Keratinocyte (primary cell): ENCODE measurements at places on chromosomes 13 and 19.

DNA sequence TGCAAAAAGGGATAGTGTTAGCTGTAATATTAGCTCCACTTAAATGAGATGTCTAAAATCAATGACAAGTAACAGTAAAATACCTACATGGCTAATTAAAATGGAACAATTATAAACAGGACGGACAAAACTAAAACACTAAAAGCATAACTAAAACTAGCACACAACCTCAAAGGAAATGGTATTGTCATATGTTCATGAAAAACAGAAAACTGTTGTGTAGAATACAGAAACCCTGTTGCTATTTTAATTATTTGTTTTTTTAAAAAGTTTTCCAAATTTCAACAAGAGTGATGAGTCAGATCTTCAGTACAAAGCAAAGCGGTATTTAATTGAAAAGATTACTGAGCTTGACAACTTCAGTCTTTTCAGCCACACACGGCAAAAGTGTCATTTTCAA is 4.2 kb downstream of the RCBTB2 start:
- no peak for DNase-seq

DNA sequence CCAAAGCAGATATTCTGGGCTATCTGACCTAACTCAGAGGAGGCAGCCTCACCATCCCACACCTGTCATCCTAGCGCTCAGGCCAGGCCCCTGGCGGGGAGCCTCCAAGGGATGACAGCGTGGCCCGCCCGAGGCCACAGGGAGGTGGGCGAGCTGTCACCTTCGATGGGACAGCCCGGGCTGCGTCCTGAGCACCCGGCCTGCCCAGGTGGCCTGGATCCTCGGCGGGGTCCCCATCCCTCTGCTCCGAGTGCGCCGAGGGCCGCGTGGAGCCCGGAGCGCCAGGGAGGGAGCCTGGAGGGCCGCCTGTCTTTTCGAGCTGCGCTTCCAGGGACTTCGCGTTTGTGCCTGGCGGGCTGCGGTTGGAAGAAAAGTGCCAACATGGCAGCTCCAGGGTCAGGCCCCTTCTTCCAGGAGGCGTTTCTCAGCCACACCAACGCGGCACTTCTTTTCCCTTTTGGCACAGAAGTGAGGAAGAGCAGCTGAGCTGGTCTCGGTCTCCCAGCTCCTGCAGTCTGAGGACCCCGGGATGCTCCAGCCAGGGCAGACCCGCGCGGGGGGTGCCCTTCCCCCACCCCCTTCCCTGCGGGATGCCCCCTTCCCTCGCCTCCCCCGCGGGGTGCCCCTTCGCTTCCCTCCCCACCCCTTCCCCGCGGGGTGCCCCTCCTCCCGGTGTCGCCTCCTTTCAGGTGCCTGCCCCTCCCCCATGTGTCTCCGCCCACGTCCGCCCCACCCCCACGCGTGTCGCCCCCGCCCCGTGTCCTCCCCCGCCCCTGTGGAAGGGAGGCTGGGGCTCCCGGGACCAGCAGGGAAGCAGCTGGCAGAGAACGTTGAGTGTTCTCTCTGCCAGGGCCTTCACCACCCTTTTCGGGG is 42.3 kb downstream of the GJA3 start:
- DNase-seq = no peak

- no peak for DNase-seq
Measured at GRCh38 chr19:38952395-38953165, 21.8 kb downstream of the MRPS12 start.

- no peak for DNase-seq
Measured at GRCh38 chr13:37602733-37603381, 4.3 kb upstream of the POSTN start.

DNA sequence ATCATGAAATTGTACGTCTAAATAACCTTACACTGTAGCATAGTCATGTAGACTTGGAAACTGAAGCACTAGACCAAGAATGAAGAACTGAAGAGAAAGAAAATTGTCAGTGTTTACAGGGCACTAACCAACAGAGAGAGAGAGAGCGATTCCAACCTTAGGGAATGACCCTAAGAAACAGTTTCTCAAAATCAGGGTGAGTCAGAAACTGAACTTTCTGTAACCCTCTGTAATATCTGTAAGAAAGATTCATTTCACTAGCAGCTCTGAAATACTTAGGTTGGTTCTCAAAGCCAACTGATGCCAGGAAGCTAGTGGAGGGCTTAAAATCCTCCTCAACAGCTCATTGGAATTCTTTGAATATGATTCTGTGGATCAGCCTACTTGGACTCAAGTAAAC is 936.9 kb downstream of the EFNB2 start:
- DNase-seq = no peak

GRCh38 chr13:66021846-66022245 is 1208.3 kb downstream of the PCDH9 start:
- no peak for DNase-seq

DNA sequence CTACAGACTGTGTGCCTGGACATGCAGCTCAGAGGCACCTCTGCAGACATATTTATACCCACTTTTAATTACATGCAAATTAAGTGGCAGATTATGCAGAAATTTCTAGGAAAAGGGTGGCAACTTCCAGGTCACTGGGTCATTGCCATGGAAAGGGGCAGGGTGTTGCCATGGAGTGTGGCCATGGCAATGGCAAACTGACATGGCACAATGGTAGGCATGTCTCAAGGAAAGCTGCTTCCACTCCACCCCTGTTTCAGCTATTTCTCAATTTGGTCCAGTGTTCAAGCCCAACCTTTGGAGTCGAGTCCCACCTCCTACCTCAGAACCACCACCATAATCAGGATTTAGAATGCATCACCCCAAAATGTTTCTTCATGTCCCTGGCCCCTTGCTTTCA is 170.7 kb upstream of the TSHZ3 start:
- DNase-seq = no peak

GRCh38 chr13:20727856-20728255 is 24.4 kb downstream of the IL17D start:
- DNase-seq = no peak

DNA sequence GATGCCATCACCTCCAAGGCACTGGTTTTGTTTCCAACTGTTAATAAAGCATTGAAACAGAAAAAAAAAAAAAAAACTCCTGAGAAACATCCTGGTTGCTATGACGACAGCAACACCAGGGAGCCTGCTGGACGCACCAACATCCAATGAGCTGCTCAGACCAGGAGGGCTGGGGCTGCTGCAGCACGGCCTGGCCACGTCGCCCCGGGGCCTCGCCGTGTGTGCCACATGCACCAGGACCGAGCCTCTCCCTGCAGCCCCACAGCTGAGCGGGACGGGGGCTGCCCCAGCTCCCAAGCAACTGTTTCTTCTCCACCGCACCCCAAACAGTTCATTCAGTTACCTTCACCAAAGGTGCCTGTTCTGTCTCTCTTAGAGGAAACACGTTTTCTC is 54.5 kb downstream of the RASA3 start:
- DNase-seq = no peak

DNA sequence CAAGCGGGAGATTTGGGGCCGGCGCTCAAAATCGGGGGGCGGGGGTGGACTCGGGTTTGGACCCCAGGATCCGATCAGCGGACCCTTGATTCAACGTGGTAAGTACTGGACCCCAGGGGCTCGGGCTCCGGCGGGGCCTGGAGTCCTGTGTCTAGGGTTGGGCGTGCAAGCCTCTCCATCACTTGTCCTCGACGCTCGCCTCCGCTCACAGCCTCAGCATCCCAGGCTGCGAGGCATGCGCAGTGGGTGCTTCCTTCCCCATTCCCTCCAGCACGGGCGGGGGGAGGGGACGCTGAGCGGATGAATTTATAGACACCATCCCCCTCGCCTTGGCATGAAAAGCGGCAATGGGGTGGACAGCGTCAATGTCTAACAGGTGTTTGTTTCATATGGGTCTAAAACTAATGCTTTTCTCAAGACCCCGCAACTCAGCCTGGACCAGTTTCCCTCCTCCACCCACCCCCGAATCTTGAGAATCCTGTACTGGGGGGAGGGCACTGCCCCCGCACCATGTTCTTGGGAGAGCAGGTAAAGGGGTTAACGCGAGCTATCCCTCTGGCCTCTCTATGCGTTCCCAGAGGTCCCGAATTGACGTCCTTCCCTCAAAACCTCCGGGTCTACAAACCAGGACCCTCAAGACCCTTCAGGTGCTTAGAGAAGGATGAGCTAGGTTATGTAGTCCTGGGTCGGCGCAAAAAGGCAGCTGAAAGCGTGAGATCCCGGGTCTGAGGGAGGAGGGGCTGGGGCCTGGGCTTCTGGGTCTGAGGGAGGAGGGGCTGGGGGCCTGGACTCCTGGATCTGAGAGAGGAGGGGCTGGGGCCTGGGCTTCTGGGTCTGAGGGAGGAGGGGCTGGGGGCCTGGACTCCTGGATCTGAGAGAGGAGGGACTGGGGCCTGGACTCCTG is 579 bp downstream of the CPT1C start:
- no peak for DNase-seq

- no peak for DNase-seq
Measured at GRCh38 chr19:39038098-39038497, 5.7 kb upstream of the FBXO27 start.

GRCh38 chr13:31781064-31781463 is 41.7 kb downstream of the RXFP2 start:
- DNase-seq = no peak

DNA sequence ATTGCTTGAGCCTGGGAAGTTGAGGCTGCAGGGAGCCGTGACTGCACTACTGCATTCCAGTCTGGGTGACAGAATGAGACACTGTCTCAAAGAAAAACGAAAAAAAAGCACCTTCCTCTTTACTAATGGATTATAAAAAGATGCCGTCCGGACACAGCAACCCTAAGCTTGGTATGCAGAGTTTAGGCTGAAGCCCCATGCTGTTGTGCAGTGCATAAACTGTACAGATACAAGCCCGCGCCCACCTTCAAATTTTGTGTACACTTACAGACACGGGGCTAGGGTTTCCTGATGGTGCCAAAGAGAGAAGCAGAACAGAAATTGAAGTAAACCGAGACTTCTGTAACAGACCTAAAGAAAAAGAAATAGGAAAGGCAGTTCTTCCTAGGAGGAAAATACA is 9.0 kb downstream of the LPAR6 start:
- no peak for DNase-seq

- no peak for DNase-seq
Measured at GRCh38 chr13:43884222-43884621, 4.5 kb downstream of the LACC1 start.

DNA sequence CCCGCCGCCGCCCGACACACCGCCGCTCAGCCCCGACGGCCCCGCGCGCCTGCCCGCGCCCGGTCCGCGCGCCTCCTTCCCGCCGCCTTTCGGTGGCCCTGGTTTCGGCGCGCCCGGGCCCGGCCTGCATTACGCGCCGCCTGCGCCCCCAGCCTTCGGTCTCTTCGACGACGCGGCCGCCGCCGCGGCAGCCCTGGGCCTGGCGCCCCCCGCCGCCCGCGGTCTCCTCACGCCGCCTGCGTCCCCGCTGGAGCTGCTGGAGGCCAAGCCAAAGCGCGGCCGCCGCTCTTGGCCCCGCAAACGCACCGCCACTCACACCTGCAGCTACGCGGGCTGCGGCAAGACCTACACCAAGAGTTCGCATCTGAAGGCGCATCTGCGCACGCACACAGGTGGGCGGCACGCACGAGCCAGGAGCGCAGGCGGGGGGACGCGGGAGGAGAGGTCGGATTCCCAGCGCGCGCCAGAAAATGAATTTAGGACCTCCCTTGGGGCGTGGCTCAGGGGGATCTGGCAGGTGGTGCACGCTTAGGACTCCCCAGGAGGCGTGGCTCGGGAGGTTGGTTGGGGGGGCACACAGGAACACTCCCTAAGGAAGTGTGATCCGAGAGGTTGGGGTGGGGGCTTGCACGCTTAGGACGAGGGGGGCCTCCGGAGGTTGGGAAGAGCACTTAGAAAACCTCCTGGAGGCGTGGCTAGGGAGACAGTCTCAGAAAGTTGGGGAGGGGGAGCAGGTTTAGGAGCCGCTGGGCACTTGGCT is 1.2 kb downstream of the KLF2 start:
- no peak for DNase-seq

DNA sequence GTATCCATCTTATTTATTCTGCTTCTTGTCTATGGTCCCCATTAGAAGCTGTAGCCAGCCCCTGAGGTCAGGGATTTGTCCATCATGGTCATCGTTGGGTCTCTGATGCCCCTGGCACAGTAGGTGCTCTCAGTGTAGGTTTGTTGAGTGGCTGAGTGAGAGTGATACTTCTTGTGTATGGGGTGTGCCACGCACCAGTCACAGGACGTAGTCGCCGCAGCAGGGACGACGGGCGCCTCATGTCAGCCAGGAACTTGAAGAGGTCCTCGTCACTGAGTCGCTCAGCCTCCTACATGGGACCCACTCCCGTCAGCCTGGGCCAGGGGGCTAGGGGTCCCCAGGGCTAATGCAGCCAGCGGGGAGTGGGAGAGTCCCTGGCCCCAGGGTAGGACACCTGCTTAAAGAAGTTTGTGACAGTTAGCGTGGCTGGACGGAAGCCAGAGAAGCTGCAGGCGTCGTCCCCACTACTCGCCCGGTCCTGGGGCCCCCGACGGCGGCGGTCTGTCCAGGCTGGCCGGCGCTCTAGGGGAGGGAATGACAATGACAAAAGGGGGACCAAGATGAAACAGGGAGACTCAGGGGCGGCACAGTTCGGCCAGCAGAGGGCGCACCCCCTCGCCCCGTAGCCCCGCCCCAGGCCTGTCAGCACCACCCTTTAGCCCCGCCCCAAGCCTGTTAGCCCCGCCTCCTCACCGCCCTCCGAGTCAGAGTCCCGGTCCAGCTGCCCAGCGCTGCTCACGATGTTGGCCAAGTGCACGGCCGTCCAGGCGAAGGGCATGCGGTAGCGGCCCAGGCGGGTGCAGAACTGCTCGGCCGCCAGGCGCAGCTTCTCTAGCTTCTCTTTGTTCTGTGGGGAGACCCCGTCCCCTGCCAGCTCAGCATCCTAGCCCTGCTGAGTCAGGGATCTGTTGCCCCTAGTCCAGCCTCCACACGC is 3.7 kb downstream of the ANGPTL8 start:
- no peak for DNase-seq

- no peak for DNase-seq
Measured at GRCh38 chr13:113845055-113845454, 18.8 kb downstream of the GAS6 start.

- no peak for DNase-seq
Measured at GRCh38 chr19:54803410-54803809, at the start of gene KIR2DL4. TSS of gene KIR2DL4 (plus strand) at chr19:54803610. CDS start at chr19:54803652, 42 bp downstream.

DNA sequence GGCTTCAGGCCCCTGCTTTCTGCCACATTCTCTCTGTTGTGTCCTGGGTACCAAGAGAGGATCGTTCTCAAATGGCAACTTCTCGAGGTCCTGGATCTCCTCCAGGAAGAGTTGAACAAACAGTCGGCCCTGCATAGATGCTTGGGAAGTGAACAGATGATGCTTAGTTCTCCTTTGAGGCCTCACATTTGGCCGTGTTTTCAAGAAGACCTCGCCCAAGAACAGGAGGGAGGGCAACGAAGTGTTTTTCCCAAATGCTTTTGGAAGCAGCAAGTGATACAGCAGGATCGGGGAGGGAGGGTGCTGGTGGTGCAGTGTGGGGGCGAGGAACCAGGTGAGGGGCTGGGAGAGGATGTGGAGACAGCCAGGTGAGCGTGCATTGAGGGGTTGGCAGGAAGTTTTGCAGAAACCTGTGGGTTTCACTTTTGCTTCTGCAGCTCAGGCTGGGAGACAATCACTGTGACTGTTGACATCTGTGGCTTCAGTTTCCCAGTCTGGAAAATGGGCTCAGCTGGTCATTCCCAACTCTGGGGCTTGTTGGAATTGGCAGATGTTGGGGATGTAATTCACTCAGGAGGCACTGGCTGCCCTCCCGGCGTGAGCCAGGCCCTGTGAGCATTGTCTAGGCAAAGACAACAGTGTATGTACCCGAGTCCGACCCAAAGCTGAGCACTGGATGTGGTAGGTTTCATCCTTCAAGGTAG is 21.6 kb downstream of the MAST3 start:
- no peak for DNase-seq

GRCh38 chr13:46565808-46566750 is 13.1 kb downstream of the LRCH1 start:
- no peak for DNase-seq
